T-helper 9 cell (primary cell): ENCODE measurements at places on chromosomes 5 and 9.

- no peak for DNase-seq
Measured at GRCh38 chr9:624935-625500, 216.5 kb upstream of the DMRT1 start.

DNA sequence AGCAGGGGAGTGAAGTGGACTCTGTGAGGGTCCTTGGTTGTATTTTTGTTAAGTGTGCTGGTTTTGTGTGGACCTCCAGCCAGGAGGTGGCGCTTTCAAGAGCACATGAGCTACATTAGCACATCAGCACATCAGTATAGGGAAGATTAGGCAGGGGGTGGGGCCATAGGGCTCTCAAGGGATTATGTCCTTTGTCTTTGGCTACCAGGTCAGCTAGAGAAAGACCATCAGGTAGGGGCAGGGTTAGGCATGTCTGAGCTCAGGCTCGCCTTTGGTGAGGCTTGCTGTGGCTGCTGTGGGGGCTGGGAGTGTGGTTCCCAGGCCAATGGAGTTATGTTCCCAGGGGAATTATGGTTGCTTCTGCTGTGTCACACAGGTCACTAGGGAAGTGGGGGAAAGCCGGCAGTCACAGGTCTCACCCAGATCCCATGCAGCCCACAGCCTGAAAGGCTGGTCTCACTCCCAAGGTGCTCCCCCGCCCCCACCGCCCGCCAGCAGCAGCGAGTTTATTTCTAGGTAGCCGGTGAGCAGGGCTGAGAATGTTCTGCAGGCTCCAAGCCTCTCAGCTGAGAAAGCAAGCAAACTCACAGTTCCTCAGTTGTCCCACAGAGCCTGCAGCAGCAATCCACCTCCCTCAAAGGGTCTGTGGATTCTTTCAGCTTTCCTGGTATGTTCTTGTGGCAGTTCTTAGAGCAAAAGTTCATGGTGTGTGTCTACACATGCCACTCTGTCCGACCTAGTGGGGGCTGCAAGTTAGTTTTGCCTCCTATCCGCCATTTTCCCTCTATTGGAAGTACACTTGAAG lies 13.7 kb downstream of the OR1J1 start:
- no peak for DNase-seq

DNA sequence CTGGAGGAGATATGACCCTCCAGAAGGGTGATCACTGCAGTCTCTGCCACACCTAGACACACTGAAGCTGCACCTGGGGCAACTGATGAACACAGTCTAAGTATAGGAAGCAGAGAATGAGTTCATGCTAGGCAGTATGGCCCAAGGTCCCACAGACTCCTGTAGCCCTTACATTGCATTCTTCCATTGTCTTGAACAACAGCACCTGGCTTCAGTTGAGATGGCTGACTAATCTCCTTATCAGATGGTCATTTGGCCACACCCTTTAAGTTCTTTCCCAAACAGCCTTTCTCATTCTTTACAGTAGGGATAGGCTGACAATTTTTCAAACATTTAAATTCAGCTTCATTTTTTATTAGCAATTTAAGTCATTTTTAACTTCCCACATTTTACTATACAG lies 23.1 kb downstream of the CENPK start:
- no peak for DNase-seq

GRCh38 chr5:172866802-172867748 lies 33.0 kb downstream of the ERGIC1 start:
- DNase-seq = no peak

DNA sequence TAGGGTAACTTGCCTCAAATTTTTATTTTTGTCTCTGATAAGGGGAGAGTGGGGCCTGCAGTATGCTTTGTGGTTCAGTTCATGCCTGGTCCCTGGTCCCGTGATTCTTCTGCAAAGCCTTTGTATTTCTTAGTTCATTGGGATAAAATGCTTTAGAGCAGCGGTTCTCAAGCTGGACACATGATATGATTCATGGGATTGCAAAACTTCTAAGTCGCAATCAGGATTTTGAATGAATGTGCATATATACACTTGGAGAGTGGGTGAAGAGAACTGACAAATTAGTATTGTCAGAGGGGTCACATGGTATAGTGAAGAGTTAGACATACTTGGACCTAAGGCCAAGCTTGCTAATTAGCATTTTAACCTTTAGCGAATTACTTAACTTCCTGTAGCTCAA lies 265.4 kb upstream of the KLF9 start:
- DNase-seq = no peak

DNA sequence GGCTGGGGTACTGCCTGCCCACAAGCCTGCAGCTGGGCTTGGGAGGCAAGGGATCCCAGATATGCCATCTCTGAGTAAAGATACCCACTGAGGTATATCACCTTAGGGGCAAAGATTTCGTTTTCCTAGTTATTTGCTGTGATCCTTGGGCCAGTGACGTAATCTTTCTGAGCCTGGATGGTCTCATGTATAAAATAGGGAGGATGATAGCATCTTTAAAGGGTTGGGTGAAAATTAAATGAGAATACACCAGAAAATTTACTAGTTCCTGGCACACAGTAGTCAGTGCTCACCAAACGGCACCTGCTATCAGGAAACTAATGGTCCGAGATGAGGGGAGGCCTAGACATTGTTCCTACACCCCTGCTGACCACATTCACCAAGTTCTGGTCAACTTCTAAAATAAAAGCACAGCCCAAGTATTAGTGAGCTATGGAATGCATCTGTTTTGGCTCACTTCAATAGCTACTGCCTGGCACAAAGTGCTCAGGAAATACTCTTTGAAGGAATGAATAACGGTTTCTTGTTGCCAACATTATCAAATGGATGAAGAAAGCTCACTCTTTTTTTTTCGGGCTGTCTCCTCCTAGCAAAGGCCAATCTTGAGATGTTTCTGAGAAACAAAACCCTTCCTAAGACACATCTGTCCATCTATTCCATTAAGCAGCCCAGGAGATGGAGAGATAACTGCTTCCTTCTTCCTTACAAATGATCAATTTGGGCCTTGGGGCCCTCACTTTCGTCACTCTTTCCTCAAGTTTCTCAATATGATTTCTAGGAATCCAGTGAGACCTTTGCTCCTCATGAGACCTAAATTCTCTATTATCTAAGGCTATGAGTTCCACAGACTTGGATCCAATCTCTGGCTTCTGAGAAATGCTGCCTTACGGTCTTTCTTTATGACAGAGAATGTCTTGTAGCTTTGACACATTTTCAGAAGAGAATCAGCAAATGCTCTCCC lies 98.2 kb downstream of the DPYSL3 start:
- no peak for DNase-seq

- no peak for DNase-seq
Measured at GRCh38 chr9:127104581-127105311, 17.7 kb downstream of the ANGPTL2 start.

GRCh38 chr5:154418344-154418820 lies 27.4 kb upstream of the SAP30L start:
- DNase-seq = no peak

- DNase-seq = no peak
Measured at GRCh38 chr5:169001394-169001793, 299.5 kb downstream of the SLIT3 start.

GRCh38 chr5:10752451-10752850 lies 8.6 kb downstream of the DAP start:
- no peak for DNase-seq
